ENCODE measurements at places on chromosomes 4 and X.

GRCh38 chr4:158578476-158578875 lies 56.8 kb downstream of the RXFP1 start:
- peak; percentile 69 for DNase-seq

DNA sequence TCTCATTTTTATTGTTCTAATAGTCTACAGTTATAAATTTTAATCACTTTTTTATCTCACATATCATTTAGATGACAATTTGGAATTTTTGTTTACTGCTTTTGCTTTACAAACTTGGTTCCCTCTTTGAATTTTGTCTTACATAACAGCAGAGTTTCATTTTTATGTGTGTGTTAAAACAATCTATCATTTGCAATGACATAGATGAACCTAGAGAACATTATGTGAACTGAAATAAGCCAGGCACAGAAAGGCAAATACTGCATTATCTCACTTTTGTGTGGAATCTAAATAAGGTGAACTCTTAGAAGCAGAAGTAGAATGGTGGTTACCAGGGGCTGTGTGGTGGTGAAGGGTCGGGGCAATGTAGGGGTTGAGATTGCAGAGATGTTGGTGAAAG lies 170.7 kb downstream of the GASK1B start:
- peak; percentile 31 for DNase-seq

- no peak for DNase-seq
Measured at GRCh38 chr4:152340818-152341217, 195.1 kb downstream of the FBXW7 start.

DNA sequence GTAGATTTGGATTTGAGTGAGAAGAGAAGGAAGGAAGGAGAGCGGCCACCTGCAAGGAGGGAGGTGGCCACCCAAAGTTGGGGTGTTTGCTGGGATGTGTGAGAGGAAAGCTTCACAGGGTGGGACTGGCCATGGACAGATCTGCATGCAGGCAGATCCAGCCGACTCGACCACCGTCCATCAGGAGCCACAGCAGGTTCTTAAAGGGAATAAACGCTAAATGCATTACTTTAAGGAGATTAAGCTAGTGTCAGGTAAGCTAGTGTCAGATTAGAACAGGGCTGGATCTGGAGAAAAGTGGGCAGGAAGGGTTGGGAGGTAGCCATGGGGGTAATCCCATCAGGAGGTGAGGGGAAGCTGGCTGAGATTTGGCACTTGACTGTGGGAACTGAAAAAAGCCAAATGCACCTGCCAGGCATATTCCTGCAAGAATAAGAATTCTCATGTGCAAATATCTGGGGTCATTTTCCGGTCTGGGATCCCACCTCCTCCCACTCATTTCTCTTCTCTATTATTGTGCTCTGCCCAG lies 79.6 kb downstream of the MGST2 start:
- no peak for DNase-seq

DNA sequence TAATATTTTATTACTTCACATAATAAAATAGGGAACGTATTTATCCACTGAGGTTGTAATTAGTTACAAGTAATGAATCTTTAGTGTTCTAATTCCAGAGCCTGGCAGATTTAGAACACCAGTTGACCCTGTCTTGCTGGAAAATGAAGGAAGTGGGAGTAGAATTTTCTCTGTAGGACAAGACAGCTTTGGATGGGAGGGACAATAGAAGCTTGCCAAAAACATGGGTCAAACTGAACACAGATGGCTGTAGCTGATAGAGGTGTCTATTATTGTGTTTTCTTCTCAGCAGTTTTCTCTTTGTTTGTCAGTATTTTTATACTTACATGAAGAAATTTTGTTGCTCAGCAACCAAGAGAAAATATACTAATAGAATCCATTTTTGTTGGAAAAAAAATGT lies 20.2 kb downstream of the FAT4 start:
- DNase-seq, result no peak

- DNase-seq, result peak; percentile 78
Measured at GRCh38 chr4:10164877-10165283, 48.3 kb upstream of the WDR1 start.

- no peak for DNase-seq
Measured at GRCh38 chrX:117532339-117532738, 584.3 kb downstream of the KLHL13 start.

- DNase-seq, result no peak
Measured at GRCh38 chr4:125187226-125188176, 127.3 kb upstream of the FAT4 start.

DNA sequence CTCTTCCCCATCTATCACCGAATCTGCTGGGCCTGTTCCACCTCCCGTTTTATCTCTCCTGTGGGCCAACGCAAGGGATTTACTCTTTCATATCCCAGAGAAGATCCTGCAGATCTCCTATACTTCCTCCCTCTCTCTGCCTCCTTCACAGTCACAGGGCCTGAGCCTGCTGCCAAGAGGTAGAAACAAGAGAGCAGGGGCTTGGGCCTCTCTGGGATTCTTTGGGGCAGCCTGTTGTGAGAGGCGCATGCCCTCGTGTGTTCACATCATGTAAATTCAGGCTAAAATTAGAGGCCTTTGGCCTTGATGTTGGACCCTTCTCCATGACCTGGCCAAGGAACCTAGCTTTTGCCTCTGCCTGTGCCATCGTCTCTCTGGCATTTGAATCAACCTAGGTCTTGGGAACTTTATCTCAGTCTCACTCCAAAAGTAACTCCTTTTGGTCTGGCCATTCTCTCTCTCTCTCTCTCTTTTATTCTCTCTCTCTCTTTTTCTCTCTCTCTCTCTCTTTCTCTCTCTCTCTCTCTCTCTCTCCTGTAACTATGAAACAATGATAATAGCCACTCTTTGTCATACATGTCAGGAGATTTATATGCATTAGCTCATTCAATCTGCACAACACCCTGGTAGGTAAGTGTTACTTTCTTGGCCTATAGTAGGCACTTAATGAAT lies 20.0 kb upstream of the EFNB1 start:
- peak; percentile 42 for DNase-seq

All from hematopoietic multipotent progenitor cell treated with erythropoietin and hydrocortisone succinate and interleukin-3 and kit ligand, for 4 days (in vitro differentiated cells).